ENCODE measurements at places on chromosomes 6 and 20. TPM values are rescaled to one million over a fixed set of nuclear protein-coding genes. Genes with fewer than 3 reads are reported as not detected.
A peak's percentile ranks its signal among the peaks of the same experiment; 100 is the strongest.

Gene TFAP2A
- total RNA-seq, result 1.9 TPM

Gene SLC22A3
- total RNA-seq, result 8.6 TPM

Gene ERVFRD-1
- 0.13 TPM for total RNA-seq

Gene NKX2-4
- total RNA-seq, result not detected

Gene RAB32
- total RNA-seq, result 33.2 TPM

Gene SYCP2L
- total RNA-seq, result 0.93 TPM

Gene FAXC
- total RNA-seq, result not detected

DNA sequence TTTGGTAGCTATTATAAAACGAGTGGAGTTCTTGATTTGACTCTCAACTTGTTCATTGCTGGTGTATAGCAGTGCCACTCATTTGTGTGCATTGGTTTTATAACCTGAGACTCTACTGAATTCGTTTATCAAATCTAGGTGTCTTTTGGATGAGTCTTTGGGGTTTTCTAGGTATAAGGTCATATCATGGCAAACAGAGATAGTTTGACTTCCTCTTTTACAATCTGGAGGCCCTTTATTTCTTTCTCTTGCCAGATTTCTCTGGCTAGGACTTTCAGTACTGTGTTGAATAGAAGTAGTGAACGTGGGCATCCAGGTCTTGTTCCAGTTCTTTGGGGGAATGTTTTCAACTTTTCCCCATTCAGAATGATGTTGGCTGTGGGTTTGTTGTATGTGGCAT lies 38.8 kb downstream of the SUMO4 start:
- no peak for DNase-seq

DNA sequence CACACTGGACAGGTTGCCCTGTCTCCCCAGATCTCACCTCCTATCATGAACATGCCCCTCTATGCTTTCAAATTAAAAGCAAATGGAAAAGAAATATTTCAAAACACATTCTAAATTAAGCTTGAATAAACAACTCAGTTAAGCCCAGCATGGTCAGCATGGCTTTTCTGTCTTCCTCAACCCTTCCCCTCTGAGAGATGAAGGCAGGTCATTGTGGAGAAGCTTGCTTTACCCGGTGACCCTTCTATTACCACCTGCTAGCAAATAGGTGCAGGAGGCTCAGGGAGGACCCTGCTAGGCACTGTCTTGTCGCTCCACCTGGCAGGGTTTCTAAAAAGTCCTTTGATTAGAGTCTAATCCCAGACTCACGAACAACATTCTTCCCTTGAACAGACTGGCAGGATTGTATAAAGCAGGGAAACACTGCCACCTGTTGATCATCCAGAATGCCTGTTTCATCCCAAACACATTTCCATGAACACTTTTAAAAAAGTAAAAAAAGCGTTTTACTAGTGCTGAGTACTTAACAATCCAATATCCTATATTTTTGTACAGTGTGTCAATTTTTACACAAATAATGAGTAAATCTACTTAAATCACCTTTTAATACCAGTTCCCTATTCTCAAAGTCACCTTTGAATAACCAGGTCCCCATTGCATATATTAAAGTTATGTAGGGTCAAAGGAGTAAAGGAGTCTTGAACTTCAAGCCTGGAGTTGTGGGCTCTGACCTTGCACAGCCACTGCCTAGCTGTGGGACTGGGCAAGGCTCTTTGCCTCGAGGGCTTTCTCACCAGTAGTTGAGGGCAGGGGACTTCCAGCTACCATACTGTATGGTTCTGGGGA lies 75.5 kb downstream of the GPR6 start:
- DNase-seq, result no peak

DNA sequence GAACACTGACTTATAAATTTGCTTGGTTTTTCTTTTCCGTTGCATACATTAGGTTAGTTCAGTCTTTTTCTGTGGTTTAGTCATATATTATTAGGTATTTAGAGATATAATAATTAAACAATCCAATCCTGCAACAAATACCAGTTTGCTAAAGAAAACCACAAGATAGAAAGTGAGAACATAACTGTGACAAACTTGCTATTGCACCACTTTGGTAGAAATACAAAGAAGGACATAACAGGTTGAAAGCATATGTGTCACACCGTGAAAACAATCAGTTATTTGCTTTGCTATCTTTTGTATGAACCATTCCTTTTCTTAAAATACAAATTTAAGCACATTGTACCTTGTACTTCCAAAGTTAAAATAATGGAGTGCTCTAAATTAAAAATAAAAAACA lies 42.0 kb upstream of the KCNQ5 start:
- DNase-seq, result no peak

DNA sequence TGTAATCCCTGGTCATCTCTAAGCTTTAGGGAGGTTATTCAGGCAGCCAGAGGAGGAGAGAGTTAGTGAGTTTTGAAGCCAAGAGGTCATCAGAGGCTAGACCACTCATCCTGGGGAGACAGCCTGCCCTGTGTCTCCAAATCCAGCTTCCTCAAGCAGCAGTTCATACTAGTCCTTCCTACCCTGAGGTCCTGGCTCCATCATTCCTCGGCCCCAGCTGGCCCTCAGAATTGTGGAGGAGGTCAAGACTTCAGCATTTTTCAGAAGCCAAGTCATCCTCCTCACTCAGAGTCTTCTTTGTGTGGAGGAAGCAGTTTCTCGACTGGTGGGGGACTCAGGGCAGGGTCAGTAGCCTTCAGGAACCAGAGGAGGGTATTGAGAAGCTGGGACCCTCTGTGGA lies 12.4 kb upstream of the KIAA1755 start:
- peak; percentile 22 for DNase-seq

DNA sequence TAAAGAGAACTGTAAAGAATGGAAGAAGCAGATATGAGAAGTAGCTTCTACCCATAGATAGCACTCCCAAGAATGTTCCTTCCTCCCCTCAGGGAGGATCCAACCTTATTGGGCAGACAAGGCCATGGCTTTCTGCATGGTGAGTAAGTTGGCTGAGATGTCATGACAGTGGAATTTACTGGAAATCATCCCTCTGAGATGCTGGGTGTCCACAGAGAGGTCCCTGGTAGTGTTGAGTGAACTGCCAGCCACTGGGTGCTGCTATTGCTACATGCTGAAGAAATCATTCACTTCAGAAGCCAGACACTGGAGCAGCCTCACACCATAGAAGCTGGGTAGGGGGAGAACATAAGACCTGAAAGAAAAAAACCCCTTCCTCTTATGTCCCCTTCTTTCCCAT lies 46.4 kb upstream of the FERMT1 start:
- DNase-seq, result no peak

DNA sequence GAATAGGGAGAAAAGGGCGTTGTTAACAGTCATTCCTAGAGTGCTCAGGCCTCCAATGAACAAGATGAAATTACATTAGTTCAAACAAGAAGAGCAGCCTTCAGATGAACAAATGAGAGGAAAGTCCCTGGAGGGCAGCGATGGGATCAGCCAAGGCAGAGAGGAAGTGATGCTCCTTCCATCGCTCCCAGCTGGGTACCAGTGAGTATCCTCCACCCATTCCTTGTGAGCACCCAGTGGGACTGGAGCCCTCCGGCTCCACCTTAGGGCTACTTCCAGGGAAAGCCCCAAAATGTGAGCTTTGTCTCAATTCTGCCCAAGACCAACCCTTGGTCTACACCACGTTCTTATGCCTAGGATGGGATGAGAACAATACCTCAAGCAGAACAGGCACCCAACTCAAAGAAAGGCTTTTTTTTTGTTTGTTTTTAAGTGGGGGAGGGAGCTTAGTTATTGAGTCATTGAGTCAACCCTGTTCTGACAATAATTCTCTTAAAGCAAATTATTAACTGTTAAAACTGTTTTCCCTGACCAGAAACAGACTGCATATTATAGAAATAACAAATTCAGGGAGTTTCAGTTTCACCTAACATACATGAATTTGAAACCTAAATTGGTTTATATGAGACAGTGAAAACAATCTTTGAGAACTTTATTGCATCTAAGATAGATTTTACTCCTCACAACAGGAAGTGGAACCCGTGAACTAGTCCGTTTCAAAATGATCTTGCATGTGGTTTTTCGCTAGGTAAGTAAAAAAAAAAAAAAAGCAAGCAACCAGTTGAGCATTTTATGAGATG lies 106.9 kb downstream of the IPCEF1 start:
- DNase-seq, result no peak

DNA sequence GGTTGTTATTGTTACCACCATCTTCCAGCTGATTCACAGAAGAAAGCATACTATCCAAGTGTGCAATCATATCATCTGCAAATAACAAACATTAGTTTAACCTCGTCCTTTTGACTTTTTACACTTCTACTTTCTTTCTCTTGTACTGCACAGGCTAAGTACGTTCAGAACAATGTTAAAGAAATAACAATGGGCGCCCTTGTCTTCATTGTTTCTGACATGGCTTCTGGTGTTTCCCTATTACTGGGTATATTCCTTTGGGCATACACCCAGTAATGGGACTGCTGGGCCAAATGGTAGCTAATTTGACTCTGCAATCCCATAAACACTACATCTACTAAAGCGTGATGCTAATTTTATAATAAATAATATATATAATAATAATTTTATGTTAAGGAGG lies 146.7 kb downstream of the GJA10 start:
- DNase-seq, result no peak

GRCh38 chr20:36775826-36776225 lies 2.3 kb upstream of the DSN1 start:
- no peak for DNase-seq

DNA sequence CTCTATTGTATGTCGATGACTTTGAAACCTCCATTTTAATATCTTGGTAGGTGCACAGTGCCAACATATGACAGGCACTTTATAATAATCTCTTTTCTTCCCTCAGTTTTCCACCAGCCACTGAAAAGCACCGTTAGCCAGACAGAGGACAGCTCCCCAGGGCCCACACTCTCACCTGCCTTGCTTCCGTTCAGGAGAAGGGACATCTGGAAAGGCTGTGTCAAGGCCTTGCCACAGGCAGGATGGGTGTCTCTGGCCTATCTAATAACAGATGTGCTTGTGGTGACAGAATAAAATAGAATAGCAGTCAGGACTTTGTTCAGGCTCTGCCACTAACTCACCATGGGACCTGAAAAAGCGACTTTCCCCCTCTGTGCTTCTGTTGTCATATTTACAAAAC lies 75.5 kb upstream of the CCDC167 start:
- no peak for DNase-seq

DNA sequence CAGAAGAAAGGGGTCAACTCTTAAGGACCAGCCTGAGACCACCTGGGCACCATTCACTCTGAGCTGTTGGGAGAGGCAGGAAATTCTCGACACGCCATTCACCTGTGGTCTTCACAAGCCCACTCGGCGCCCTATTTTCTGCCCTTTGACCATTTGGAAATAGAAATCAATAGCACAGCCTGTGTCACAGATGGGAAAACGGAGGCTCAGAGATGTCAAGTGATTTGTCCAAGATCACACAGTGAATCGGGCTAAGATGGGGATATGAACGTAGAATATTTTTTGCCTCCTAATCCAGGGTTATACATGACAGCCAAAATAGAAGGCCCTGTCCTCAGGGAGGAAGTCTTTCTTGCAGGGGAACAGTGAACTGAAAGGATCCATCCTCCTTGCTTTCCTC lies 3.0 kb upstream of the APOBEC2 start:
- no peak for DNase-seq

DNA sequence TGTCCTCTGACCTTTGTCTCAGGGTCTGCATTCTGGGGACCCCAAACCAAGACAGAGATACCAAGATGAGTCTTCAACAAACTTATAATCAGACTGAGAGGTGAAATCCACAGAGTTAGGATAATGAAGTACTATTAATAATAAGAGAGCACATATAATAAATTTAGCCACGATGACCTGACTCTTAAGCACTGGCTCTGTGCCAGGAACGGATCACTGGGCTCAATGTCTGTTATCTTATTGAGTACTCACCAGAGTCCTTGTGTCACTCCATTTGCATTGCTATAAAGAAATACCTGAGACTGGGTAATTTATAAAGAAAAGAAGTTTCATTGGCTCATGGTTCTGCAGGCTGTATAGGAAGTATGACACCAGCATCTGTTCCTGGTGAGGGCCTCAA lies 18.9 kb upstream of the ITPR3 start:
- DNase-seq, result no peak

GRCh38 chr6:167984144-167984719 lies 13.2 kb upstream of the KIF25 start:
- no peak for DNase-seq

Data from mesenteric fat pad (tissue), 1 donor.